CD4-positive, alpha-beta T cell treated with Interferon gamma for 1 hour (primary cell): ENCODE measurements at places on chromosomes 6 and 20.

DNA sequence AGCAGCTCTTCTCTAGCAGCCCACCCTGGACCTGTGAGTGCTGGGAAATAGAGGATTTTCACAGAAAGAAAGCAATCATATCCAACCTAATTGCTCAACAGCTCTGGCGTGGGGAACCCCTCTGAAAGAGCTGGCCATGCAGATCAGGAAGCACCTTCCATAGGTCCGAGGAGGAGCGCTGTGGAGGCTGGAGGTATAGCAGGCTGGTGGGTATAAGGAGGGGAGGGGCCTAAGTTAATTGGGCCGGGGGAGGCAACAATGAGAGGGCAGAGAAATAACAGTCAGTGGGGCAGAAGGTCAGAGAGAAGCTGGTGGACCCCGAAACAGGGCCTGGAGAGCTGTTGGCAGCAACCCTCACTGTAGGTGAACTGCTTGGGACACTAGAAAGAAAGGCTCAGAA, 40.8 kb downstream of the SNRNP48 start:
- no peak for DNase-seq

GRCh38 chr6:137783710-137784109, 83.3 kb upstream of the TNFAIP3 start:
- no peak for DNase-seq

DNA sequence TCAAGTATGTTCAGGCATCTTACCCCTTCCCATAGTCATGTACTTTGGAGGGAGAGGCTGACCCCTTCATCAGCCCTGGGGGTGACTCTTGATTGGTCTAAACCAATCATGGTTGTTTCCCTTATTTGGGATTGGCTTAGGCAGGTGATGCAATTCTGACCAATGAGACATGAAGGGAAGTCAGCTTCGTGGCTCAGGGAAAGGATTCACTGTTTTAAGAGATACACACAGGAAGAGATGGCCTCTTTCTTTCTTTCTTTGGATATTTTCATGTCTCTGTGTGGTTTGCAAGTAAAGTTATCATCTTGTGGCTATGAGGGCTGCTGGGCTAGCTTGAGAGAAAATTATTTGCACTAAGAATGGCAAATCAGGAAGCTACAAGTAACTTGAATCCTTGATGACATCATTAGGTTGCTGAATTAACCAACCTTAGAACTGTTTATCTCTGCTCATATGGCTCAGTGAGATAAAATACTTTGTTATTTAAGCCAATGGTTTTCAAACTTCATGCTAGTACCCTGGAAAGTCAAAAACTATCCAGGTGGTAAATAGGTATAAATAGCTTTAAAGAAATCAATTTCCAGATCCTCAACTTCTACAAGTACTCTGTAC, 144.2 kb upstream of the CENPW start:
- DNase-seq = no peak

DNA sequence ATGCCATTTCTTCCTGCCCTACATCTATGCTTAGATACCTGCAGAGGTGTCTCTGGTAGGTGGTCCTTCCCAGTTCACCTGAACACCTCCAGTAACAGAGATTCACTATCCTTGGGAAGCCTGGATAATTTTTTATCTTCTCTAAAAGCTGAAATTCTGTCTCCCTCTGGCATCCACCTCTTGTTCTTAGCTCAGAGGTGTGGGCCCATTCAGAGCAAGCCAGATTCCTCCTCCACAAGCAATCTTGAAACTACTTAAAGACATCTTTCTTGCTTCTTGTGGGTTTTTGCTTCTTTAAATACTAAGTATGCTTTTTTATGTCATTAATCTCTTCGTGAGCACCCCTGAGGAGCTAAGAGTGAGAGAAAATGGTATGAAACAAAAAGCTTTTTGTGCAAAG, 10.4 kb upstream of the SNRPB2 start:
- no peak for DNase-seq

GRCh38 chr6:30763618-30764489, 19.5 kb upstream of the IER3 start:
- no peak for DNase-seq

DNA sequence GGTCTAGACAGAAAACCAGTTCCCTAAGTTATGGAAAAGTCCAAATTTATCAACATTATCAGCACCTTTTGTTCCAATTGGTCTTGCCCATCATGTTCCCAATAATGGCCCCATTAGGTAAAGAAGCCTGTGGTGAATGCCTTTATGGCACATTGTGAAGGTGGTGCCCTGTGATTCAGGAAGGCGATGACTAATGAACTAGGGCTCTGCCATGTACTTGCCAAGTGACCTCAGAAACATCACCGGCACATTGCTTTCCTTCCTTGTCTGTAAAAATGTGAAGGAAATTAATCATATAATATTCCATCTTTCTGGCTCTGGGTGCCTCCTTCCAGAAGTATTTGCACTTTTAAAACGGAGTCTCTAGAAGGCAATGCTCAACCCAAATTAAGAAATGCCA, 132.3 kb downstream of the UNC5CL start:
- no peak for DNase-seq

- DNase-seq = no peak
These were observed 1.8 kb downstream of the EPB41L2 start for GRCh38 chr6:131061041-131061750.

DNA sequence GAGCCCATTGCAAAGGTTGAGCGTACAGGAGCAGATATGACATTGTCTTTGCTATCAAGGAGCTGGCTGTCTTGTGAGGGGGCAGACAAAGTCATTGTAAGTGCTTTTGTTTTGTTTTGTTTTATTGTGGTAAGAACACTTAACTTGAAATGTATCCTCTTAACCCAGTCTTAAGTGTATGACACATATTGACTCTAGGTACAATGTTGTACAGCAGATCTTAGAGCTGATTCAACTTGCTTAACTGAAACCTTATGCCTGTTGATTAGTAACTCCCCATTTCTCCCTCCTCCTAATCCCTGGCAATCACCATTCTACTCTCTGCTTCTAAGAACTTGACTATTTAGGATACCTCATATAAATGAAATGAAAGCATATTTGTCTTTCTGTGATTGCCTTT, 429.0 kb downstream of the BMP2 start:
- DNase-seq = no peak

GRCh38 chr6:22147921-22148776, 148.7 kb downstream of the PRL start:
- DNase-seq = no peak

DNA sequence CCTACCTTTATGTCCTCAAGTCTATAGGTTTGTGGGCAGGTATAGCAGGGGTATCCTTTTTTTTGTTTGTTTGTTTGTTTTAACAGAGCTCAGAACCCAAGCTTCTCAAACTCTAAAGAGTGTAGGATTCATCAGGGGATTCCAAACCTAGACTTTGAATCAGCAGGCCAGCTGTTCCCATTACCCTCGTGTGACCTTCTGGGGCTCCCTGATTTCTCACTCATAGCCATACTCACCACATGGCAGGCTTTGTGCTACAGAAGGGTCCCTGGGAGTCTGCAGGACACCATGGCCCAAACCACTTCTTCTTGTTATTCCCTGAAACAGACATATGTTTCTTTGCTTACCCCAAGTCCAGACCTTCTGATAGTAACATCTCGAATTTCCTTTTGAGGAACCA, 350.8 kb upstream of the TSHZ2 start:
- no peak for DNase-seq

GRCh38 chr6:104325341-104326172, 534.2 kb downstream of the HACE1 start:
- no peak for DNase-seq

DNA sequence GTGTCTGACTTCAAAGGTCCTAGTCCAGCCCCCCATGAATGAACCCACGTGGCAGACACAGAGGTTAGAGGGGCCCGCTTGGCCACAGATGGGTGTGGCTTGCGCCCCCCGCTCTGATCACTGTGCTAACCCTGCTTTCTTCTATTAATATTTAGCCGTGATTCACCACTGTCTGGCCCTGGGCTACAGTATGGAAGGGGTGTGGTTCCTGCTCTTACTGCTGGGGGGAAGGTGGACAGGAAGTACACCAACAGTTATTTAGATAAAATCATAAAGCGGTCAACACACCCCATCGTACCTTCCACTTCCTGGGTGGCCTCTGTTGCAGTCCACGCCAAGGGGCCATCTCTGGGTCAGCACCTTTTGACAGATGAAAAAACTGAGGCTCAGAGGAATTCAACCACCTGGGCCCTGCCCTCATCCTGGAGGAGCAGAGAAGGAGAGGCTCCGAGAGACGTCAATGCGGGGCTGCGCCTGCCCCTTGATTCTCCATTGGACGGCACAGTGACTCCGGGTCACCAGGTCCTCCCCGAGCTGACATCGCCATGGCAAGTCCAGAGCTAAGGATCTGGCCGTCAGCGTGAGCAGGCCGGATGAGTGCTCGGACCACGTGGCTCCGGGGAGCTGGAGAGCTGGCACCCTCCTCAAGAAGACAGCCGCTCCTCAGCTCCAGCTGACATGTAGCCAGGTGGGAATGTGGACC, 206.3 kb downstream of the PREX1 start:
- no peak for DNase-seq

DNA sequence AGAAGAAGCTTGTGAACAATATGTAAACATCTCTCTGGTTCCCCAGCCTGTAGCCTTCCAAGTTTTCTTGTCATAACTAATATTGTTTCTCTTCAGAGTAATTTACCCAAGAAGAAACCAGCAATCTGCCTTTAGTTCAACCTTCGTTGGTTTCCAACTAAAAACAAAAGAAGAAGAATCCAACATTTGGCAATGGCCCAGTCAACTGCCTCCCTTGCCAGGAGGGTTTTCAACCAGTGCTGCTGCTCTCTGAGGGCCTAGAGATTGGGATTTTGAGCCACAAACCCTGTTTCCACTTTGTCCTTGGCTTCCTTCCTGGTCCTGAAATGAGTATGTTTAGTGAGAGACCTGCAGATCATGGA, 395.8 kb upstream of the CNR1 start:
- DNase-seq = no peak

- no peak for DNase-seq
These were observed 911.6 kb downstream of the TFAP2A start for GRCh38 chr6:9503111-9503761.

- DNase-seq = no peak
These were observed 20.9 kb upstream of the PNPLA1 start for GRCh38 chr6:36248980-36249379.

GRCh38 chr6:34589140-34589539, 33.0 kb upstream of the SPDEF start:
- DNase-seq = no peak

DNA sequence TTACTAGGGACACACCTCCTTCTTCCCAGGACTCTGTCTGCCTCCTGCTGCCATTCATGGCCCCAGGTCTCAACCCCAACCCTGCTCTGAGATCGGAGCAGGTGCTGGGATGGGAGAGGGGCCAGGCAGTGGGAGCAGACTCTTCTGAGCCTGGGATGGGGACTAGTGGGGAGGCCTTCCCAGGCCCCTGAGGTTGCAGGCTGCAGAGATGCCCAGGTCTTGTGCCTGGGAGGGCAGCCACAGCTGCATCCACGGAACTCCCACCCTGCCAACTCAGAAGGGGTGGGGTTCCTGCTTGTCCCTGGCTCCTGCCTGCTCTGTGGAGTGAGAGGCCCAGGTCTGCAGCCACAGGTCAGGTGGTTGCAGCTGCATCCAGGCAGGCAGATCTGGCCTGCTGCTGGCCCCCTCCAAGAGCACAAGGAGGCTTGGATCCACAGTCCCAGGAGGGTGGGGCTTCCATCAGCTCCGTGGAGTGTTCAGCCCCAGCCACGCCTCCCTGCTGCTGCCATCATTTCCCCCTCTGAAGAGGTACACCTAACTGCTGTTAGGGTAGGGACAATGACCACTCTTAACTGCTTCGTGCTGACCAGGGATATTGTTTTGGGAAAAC, 2.9 kb upstream of the SLC22A1 start:
- no peak for DNase-seq

GRCh38 chr6:17390276-17390675, 3.1 kb upstream of the CAP2 start:
- DNase-seq = no peak

- no peak for DNase-seq
These were observed 12.9 kb downstream of the SALL4 start for GRCh38 chr20:51789434-51789833.

GRCh38 chr6:17703256-17703694, 3.5 kb downstream of the NUP153 start:
- peak; percentile 28 for DNase-seq
